ENCODE measurements at places on chromosomes 2 and 18. TPM values are rescaled to one million over a fixed set of nuclear protein-coding genes. Genes with fewer than 3 reads are reported as not detected.
A peak's percentile ranks its signal among the peaks of the same experiment; 100 is the strongest.

DNA sequence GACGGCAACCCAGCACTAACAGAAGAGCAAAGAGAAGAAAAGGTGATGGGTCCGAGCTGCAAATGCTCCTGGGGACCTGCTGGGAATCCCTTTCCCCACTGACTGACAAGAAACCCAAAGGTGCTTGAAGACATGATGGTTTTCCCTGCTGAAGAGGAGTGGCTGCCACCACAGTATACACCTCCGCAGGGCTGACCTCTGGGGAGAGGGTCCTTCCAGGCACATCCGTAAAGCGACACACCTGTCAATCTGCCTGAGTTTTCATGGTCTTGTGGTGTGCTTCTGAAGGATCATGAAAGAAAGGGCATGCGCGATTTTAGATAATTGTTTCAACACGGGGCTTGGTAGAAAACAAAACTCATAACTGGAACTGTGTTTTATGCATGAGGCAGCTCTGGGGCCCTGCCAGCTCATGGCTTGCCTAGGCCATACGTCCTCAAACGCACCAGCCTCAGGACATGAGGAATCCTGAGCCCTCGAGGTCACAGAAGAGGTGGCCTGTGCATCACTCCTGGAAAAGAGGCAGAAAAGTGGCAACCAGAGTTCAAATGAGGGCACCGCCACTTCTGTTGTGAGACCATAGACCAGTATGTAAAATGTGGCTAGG lies 51.8 kb downstream of the SERTAD2 start:
- no peak for DNase-seq
- H3K4me3 ChIP-seq, result no peak overlapping the region
- H3K27ac ChIP-seq, result no peak overlapping the region

DNA sequence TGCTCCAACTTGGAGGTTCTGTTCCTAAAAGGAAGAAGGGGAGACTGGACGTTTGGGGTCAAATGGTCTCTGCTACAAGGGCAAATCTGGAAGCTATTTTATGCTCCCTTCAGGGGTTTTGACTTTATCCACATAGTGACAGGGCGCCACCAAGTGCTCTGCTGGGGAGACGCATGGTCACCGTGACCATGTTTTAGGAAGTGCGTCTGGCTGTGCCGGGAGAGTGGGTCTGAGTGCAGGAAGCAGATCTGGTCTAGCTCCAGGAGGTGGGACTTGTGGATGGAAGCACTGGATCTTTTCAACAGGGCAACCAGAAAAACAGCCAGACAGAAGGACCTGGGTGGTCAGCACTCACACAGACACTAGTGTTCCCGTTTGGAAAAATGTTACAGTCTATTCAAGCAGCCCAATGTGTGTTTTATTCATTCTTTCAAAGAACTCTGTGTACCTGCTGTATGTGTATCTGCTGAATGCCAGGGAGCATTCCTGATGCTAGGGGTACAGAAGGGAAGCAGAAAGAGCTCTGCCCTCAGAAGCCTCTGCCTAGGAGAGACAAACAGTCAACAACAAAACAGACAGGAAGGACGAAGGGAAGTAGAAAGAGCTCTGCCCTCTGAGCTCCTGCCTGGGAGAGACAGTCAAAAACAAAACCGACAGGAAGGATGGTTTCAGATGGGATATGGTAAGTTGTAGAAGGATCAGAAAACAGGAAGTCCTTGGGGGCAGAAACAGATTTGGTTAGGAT lies 14.3 kb downstream of the IMPA2 start:
- H3K4me1 ChIP-seq, result peaks cover 11% of the 10 kb centered on the region
- DNase-seq, result peak; percentile 67
- no peaks in the 10 kb centered on the region for H3K27me3 ChIP-seq
- peak overlapping the region; percentile 40 for H3K4me3 ChIP-seq
- no peak overlapping the region for H3K27ac ChIP-seq

The C1QL2 gene
- total RNA-seq, result 0.81 TPM

GRCh38 chr2:158973116-158973956 lies 4.9 kb downstream of the TANC1 start:
- no peak overlapping the region for H3K27ac ChIP-seq
- H3K36me3 ChIP-seq, result no peaks in the 10 kb centered on the region
- no peaks in the 10 kb centered on the region for H3K4me1 ChIP-seq
- H3K27me3 ChIP-seq, result peaks cover 17% of the 10 kb centered on the region
- no peak for DNase-seq
- no peak overlapping the region for H3K4me3 ChIP-seq

DNA sequence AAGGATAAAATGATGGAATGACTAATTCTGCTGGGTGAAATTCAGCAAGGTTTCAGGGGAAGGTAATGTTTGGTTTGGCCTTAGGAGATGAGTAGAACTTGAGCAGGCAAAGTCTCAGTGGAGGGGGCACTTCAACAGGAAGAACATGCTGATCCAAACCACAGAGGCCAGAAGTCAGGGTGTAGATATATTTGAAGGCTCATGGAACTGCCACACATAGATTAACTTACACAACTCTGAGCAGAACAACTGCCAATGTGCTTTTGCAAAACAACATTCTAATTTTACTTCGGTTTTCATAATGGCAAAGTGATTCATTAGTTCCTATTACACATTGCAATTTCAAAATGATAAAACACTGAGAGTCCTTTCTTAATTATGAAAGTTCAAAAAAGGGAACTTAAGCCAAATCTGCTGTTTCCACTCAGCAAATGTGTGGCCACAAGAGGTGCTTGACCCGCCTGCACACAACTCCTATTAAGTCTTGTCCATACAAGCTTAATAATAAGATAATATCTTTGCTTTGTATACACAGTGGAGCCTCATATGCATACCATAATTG lies 284.8 kb downstream of the MREG start:
- no peaks in the 10 kb centered on the region for H3K4me1 ChIP-seq
- H3K27ac ChIP-seq, result no peak overlapping the region
- no peaks in the 10 kb centered on the region for H3K27me3 ChIP-seq
- no peaks in the 10 kb centered on the region for H3K36me3 ChIP-seq

DNA sequence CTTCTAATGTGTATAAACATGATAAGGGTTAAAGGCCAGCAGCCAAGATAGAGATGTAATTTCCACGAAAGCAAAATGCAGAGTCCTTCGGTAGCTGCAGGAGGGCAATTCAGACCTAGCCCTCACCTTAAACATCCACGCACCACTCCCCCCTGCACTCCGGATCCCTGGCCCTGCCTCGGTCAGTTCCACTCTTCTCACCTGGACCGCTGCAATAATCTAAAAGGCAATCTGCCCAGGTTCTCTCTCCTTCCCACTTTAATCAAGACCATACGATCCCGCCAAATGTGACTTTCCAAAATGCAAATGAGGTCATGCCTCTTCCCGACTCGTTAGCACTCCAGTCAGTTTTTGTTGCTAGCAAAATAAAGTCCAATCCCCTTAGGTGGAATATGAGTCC lies 485.2 kb downstream of the EIPR1 start:
- H3K4me3 ChIP-seq, result no peak overlapping the region
- H3K27me3 ChIP-seq, result no peaks in the 10 kb centered on the region
- DNase-seq, result peak; percentile 10
- no peaks in the 10 kb centered on the region for H3K4me1 ChIP-seq

GRCh38 chr2:191183516-191183915 lies 32.7 kb upstream of the STAT4 start:
- H3K27ac ChIP-seq, result no peak overlapping the region
- no peak overlapping the region for H3K4me3 ChIP-seq
- DNase-seq, result no peak

Data from H9 (cell line).